T-helper 17 cell (primary cell): ENCODE measurements at places on chromosomes 12 and 14. TPM values are rescaled to one million over a fixed set of nuclear protein-coding genes. Genes with fewer than 3 reads are reported as not detected.

Gene SMCO3
- total RNA-seq: not detected

Gene GPD1
- 1.0 TPM for total RNA-seq

Gene TPPP2
- not detected for total RNA-seq

Gene TRMT5
- 3.6 TPM for total RNA-seq

Gene KRT2
- total RNA-seq: not detected
